Activated naive CD8-positive, alpha-beta T cell treated with anti-CD3 and anti-CD28 coated beads, Interleukin-2, amount 50 U/mL, for 16 hours (primary cell): ENCODE measurements at places on chromosomes 16 and 17.

- DNase-seq = no peak
These were observed 38.7 kb downstream of the PKD1 start for GRCh38 chr16:2096853-2097595.

GRCh38 chr16:50957056-50957455 is 194.0 kb downstream of the SALL1 start:
- DNase-seq = no peak

GRCh38 chr16:24208710-24209109 is 47.4 kb upstream of the CACNG3 start:
- no peak for DNase-seq

- no peak for DNase-seq
These were observed 406.2 kb upstream of the PSMD7 start for GRCh38 chr16:73890186-73891128.

DNA sequence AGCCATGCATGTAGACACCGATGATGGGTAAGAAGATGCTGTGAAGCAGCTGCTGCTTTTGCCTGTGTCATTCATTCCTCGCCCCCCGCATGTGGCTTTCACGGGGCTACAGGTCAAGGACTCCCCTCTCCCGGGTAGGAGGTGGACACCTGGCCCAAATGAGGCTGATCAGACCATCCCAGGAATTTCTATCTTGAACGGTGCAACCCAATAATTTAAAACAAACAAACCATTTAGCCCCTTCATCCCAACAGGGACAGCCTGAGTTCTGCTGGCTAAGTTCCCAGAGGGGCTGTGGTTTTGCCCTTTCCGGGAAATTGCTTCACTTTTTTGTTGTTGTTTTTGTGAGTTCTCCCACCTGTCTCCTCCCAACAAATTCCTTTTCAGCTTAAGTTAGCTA is 137.7 kb upstream of the CDH5 start:
- no peak for DNase-seq

DNA sequence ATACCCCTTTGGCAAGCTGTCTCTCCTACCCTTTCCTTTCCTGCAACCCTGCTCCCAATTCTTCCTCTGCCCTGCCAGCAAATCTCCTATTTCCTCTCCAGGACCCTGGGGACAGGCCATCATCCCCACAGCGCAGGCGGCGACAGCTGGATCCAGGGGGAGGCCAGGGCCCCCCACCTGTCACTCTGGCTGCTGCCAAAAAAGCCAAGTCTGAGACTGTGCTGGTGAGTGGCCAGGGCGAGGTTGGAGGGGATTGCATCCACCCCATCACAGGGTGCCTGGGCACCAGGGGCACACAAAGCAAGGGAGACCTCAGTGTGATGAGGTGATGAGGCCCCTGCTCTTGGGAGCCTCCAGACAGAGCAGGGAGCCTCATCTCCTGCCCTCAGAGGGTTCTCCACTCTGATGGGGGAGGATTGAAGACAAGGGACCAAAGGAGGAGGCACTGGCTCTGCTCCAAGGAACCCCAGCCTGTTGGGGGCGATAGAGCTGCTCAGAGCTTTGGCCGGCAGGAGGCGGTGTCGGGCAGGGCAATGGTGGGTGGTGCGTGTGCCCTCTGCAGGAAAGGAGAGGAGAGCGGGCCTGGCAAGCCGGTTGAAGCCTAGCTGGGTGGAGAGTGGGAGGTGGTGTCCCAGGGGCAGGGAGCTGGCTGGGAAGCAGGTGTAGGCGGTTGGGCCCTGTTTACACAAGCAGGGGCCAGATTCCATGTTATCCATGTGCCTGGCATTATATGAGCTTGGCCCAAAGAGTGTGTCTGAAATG is 15.6 kb upstream of the PDK2 start:
- DNase-seq = no peak

- DNase-seq = no peak
These were observed 277.0 kb upstream of the PSMD7 start for GRCh38 chr16:74019612-74020011.

- no peak for DNase-seq
These were observed 5.6 kb downstream of the CDK10 start for GRCh38 chr16:89691986-89692569.

DNA sequence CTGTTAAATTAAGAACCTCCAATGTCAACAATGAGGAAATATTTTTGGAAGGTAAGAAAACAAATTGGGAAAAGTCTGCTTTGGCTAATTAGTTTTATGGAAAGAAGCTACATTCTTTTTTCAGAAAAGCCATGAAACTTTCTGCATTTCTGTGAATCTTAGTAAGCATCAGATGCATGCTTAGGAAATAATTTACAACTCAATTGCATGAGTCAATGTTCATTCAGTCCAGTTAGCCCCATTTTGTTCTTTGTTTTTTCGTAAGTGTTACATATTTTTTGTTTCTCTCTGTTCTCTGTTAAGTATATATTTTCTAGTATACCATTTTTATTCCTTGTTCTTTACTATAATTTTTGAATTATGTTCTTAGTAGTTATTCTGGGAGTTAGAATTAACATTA is 195.2 kb upstream of the KIF2B start:
- no peak for DNase-seq

DNA sequence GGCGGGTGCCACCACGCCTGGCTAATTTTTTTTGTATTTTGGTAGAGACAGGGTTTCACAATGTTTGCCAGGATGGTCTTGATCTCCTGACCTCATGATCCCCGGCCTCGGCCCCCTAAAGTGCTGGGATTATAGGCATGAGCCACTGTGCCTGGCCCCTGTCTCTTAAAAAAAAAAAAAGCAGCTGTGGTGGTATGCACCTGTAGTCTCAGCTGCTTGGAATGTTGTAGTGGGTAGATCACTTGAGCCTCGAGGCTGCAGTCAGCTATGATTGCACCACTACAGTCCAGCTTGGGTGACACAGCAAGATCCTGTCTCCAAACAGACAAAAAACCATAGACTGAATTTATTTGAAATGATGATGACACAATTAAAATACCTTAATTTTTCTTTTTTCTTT is 24.3 kb downstream of the CDK12 start:
- DNase-seq = no peak

- peak; percentile 6 for DNase-seq
These were observed 86.4 kb upstream of the LGALS9 start for GRCh38 chr17:27544350-27545131.

DNA sequence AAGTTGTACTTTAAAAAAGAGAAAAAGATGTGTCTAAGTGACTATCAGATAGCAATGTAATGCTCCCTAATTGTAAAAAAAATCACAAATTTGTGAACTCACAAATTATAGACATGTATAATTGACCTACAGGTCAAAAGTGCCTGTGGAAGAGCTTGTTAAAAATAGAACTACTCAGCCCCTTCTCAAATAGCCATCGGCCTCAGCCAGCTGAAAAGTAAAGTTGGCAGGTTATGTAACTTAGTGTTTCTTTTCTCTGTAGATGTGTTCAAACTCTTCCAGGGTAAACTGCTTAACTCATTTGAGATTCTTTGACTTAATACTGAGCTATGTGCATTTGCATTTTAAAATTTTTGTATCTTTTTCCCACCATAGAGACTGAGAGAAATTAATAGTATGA is 13.3 kb downstream of the AKTIP start:
- DNase-seq = no peak

DNA sequence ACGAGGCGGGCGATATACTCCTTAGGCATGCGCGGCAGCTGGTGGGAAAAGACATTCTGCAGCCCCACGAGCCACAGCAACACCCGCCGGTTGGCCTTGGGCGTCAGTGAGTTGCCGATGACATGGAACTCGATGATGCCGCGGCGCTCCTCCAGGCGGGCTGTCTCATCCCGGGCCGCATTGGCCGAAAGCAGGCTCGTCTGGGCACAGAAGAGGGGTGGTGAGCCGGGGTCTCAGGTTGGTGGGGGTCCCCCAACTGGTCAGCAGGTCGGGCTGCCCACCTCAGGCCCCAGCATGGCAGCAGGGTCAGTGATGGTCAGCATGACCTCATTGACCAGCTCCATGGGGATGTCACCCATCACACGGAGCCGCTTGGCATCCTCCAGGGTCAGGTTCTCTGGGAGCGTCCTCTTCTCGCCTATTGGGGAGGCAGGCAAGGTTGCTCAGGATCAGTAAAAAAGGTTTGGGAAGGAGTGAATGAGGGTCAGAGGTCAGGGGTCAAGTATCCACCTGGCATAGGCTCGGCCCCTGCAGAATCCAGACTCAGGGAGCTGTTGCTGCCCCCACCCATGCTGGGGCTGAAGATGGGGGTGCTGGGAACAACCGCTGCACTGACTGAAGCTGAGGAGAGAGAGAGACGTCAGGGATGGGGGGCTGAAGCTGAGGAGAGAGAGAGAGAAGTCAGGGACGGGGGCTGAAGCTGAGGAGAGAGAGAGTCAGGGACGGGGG is 3.6 kb downstream of the KAT2A start:
- no peak for DNase-seq

GRCh38 chr16:76824221-76824620 is 366.8 kb upstream of the MON1B start:
- DNase-seq = no peak

DNA sequence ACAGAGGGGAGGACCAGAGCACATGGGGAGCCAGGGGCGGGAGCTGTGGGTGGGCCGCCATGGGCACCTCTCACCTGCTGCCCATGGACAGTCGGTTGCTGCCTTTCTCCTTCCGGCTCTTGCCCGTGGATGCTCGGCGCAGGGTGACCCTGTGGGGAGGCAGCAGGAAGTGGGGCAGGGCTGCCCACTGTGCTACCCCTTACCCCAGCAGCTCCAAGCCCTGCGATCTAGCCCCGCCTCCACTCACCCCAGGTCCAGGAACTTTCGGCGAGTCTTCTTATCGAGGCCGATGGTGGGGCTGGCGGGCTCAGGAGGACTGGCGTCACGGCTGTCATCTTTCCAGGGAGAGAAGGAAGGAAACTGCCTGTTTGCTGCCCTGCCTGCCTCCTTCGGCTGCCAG is 14.2 kb downstream of the SAMD14 start:
- no peak for DNase-seq

GRCh38 chr17:2593821-2594721 is 617 bp downstream of the PAFAH1B1 start:
- DNase-seq = peak; percentile 68

- DNase-seq = no peak
These were observed 10.2 kb downstream of the ARSG start for GRCh38 chr17:68301438-68301959.

- DNase-seq = no peak
These were observed 418.3 kb downstream of the NPIPA7 start for GRCh38 chr16:16797239-16797638.

GRCh38 chr16:89349947-89350633 is 132.6 kb downstream of the ZNF778 start:
- no peak for DNase-seq

GRCh38 chr17:1497831-1498230 is 5.3 kb upstream of the MYO1C start:
- no peak for DNase-seq

DNA sequence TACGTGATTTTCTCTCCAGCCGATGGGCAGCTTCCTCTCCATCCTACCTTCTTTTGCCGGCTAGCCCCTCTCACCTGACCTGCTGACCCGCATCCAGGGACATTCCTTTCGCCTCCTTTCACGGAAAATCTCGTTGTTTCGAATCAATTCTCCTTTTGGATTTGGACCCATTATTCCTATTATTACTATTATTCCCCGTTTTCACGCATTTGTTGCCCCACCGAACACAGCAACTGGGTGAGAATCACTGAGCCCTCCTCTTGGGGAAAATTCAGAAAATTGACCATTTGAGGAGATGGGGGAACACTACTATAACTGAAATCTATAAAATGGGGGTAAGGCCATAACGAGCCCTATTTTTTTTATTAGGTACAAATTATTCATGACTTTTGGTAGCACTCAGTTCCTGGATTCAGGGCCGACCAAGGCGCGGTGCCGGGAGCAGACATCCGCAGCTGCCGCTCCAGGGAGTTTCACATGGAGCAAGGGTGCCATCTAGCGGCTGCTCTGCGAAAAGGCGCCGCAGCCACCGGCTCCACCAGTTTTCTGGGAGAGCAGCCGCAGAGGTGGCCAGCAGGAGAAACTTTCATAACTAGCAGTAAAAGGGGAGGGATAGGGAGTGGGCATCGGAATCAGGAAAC is 3.3 kb upstream of the HOXB8 start:
- peak; percentile 58 for DNase-seq

DNA sequence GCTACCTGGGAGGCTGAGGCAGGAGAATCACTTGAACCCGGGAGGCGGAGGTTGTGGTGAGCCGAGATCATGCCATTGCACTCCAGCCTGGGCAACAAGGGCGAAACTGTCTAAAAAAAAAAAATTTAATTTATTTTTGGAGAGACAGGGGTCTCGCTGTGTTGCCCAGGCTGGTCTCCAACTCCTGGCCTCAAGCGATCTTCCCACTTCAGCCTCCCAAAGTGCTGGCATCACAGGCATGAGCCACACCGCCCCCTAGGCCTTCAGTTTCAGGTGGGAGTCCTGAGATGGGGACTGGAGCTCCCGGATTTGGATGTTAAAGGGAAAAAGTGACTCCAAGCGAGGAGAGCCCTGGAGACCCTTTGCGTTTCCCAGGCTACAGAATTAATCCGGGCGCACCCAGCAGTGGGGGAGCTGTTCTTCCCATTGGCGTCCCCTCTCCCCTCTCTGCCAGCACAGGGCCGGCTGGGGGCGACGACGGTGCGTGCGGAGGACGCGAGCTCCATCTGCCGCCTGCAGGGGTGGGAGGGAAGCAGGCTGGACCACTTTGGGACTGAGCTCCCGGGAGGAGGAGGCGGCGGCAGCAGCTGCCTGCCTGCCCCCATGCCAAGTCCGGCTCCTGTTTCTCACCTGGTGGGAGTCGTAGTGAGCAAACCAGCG is 49.3 kb upstream of the USP7 start:
- no peak for DNase-seq

DNA sequence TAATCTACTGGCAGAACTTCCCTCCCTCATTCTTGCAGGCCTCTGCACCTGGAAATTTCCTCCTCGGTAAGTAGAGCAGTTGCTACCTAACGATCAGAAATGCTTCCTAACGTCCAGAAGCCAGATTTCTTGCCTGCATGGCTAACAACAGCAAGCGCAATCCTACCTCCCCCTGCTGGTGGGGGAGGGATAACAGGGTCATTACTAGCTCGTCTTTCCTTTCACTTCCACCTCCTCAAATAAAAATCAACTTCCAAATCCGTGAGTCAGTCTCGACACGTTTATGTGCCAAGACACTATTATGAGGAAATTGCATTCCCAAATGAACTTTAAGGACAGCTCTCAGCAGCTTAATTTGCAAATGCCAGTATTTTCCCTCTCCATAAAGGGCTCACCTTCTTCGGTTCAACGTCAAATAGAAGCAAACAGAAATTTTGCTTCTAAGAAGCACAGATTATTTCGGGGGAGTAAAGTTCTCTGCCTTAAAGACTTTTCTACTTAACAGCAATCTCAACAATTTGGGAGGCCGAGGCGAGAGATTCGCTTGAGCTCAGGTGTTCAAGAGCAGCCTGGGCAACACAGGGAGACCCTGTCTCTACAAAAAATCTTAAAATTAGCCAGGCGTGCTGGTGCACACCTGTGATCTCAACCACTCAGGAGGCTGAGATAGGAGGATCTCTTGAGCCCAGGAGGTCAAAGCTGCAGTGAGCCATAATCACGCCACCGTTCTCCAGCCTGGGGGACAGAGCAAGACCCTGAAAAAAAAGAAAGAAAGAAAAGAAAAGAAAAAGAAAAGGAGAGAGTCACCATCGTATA is 188.6 kb upstream of the PSMD7 start:
- DNase-seq = no peak

GRCh38 chr17:59853168-59853918 is 39.4 kb downstream of the TUBD1 start:
- DNase-seq = no peak

GRCh38 chr17:42255445-42255844 is 20.7 kb downstream of the STAT5B start:
- no peak for DNase-seq

- DNase-seq = no peak
These were observed 48.6 kb downstream of the GAS7 start for GRCh38 chr17:10149573-10150399.
